Sigmoid colon (tissue), 7 donors: ENCODE measurements at places on chromosomes 7 and 10. TPM values are rescaled to one million over a fixed set of nuclear protein-coding genes. Genes with fewer than 3 reads are reported as not detected.

DNA sequence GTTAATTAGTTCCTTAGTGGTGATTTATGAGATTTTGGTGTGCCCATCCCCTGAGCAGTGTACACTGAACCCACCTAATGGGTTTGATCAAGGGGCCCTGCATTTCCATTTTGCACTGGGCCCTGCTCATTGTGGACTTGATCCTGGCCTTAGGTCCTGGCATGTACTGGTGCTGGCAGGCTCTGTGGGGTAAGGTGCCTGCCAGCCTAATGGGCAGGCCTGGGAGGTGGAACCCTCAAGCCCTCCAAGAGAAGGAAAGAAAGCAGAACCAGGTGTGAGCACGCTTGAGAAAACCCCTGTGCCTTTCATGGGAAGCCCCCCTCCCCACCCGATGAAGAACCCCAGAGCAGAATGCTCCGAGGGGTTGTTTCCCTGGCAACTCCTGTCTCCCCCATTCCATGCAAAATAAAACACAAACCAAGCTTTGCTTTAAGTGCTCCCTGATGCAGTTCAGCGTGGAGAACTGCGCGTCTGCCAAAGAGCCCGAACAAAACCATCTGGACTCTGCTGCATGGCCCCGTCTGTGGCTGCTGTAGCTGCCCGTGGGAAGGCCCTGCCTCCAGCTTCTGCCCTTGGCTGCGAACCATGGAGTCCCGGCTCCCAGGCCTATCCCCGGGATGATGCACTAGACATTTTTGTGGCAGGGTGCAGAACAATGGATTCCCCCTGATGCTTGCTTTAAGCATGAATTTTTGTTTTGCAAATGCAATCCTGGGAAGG is 123.3 kb downstream of the PRPF18 start:
- peaks cover 38% of the 10 kb centered on the region for H3K4me1 ChIP-seq
- no peaks in the 10 kb centered on the region for H3K27me3 ChIP-seq
- H3K36me3 ChIP-seq, result no peaks in the 10 kb centered on the region
- DNase-seq, result no peak

DNA sequence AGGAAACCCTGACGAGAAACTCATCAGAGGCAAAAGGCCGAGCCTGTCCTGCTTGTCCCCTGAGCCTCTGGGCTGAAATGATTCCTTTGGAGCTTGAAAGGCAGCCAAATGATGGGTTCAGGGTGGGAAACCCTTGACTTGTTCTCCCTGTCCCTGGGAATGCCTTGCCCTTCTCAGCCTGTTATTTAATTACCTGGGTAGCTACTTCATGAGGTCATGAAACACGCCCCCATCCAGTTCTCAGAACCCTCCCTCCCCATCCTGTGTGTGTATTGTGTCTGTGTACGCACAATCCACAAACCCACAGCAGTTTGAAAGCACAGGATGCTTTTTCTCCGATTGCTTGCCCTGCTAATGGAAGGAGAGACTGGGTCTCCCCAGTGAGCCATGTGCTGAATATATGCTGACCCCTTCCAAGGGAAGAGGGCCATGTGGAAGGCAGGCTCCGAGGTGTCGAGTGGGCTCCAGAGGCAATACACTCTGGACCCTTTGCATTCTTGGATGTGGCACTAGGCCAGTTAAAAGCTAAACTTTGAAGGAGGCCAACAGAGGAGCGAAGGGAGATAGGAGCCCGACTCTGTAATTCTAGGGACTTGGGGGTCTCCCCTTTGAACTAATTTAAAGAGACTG is 10.6 kb downstream of the DUSP5 start:
- H3K27me3 ChIP-seq, result no peaks in the 10 kb centered on the region
- peak overlapping the region; percentile 17 for H3K27ac ChIP-seq

DNA sequence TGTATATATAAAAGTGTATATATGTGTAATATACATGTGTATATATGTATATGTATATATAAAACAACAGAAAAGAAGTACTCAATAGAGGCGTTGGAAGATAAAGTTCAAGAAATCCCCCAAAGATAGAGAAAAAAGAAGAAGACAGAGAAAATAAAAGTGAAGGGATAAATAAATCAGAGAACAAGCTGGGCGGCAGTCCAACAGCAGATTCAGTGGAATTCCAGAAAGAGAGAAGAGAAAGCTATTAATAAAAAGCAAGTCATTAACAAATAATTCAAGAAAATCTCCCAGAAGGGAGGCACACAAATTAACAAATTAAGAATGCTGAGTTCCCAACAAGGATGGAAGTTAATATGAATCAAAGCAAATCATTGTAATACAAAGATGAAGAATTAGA is 59.3 kb upstream of the RNF148 start:
- no peaks in the 10 kb centered on the region for H3K4me1 ChIP-seq
- H3K27ac ChIP-seq, result no peak overlapping the region
- no peaks in the 10 kb centered on the region for H3K36me3 ChIP-seq
- H3K27me3 ChIP-seq, result no peaks in the 10 kb centered on the region
- no peak overlapping the region for H3K4me3 ChIP-seq
- no peak for DNase-seq

Gene CYP2C8
- total RNA-seq, result not detected

GRCh38 chr7:123643495-123644441 is 11.9 kb upstream of the LMOD2 start:
- no peaks in the 10 kb centered on the region for H3K27me3 ChIP-seq
- H3K4me1 ChIP-seq, result peaks cover 17% of the 10 kb centered on the region
- no peaks in the 10 kb centered on the region for H3K36me3 ChIP-seq

Gene ADCY1
- total RNA-seq, result 0.55 TPM

- no peak overlapping the region for H3K4me3 ChIP-seq
- no peaks in the 10 kb centered on the region for H3K27me3 ChIP-seq
- no peak overlapping the region for H3K27ac ChIP-seq
- no peaks in the 10 kb centered on the region for H3K4me1 ChIP-seq
- no peak for DNase-seq
- no peaks in the 10 kb centered on the region for H3K36me3 ChIP-seq
These were observed 139.3 kb upstream of the ODAD2 start for GRCh38 chr10:28137907-28138880.

DNA sequence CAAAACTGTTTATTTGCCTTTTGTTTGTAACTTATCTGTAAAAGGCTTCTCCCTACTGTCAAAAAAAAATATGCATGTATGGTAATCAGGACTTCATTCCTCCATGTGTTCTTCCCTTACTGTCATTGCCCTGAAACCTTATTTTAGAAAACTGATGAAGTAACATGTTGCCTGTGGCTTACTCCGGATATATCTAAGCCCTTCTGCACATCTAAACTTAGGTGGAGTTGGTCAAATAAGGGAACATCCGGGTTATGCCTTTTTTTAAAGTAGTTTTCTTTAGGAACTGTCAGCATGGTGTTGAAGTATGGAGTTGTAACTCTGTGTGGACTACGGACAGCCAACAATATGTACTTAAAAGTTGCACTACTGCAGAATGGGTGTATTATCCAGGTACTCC is 6.2 kb downstream of the SAR1A start:
- H3K36me3 ChIP-seq, result no peaks in the 10 kb centered on the region
- no peak overlapping the region for H3K27ac ChIP-seq
- no peak overlapping the region for H3K4me3 ChIP-seq
- no peaks in the 10 kb centered on the region for H3K27me3 ChIP-seq
- no peak for DNase-seq

Gene NRCAM
- 1.8 TPM for total RNA-seq

- peaks cover 12% of the 10 kb centered on the region for H3K4me1 ChIP-seq
- H3K27ac ChIP-seq, result no peak overlapping the region
- H3K4me3 ChIP-seq, result no peak overlapping the region
- DNase-seq, result no peak
These were observed 29.3 kb upstream of the CCL24 start for GRCh38 chr7:75842836-75843446.

Gene LLCFC1
- total RNA-seq, result not detected

DNA sequence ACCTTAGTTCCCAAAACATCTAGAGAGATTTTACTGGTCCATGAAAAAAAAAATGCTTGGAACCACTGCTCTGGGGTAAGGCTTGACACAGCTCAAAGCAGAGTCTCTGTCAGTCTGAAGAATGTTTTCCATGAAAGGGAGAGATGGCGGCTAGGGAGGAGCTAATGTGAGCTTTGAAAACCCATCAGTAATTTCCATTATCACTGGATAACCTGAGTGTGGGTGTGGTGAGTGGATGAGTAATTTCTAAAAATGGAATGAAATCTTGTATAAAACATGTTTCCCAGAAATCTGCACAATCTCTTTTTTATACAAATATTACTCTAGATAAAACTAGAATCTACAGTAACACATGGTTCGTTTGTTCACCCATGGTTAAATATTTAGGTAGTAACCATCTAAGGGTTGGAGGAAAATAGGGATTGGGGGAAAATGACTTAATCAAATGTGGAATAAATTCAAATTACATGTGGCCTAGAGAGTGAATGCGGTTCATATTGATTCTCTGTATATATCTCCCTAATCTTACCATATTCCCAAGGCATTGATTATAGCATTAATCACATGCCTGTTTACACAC is 289.4 kb downstream of the RNLS start:
- no peaks in the 10 kb centered on the region for H3K27me3 ChIP-seq
- no peak for DNase-seq
- H3K4me3 ChIP-seq, result no peak overlapping the region
- H3K27ac ChIP-seq, result no peak overlapping the region
- H3K4me1 ChIP-seq, result no peaks in the 10 kb centered on the region

DNA sequence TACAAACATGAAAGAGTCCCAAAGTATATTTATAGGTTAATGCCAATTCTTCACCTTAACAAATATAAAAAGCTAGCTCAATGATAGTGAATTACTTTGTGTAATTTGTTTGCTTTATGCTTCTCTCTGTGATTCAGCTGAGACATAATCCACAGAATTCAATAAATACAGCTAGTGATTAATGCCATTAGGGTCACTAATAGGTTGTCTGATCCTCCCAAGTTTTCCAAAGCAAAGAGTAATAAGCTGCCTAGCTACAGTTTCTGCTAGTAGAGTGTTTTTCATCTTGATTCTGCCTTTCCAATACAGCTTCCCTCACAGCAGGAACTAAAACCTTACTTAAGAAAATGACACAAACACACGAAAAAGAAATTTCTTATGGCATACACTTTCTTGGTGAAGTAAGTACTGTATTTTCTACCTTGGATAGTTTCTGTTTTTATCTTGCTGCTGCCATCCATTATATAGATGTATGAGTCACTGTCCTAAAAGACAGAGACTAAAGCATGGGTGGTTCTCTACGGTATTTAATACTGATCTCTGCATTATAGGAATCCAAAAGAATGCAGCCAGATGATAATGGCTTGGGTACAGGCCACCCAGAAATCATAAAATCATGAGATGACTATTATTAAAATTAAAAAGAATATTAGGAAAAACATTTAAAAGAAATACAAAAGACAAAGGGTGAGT is 170.0 kb downstream of the TPK1 start:
- H3K27ac ChIP-seq, result no peak overlapping the region
- no peaks in the 10 kb centered on the region for H3K4me1 ChIP-seq
- H3K27me3 ChIP-seq, result no peaks in the 10 kb centered on the region
- H3K36me3 ChIP-seq, result no peaks in the 10 kb centered on the region

- H3K4me1 ChIP-seq, result no peaks in the 10 kb centered on the region
- no peak overlapping the region for H3K27ac ChIP-seq
- no peak overlapping the region for H3K4me3 ChIP-seq
- no peaks in the 10 kb centered on the region for H3K27me3 ChIP-seq
- no peak for DNase-seq
These were observed 16.8 kb downstream of the VWC2 start for GRCh38 chr7:49790209-49790608.

- peaks cover 6% of the 10 kb centered on the region for H3K27me3 ChIP-seq
- H3K4me3 ChIP-seq, result no peak overlapping the region
- peak; percentile 42 for DNase-seq
- no peaks in the 10 kb centered on the region for H3K4me1 ChIP-seq
These were observed 332.5 kb downstream of the PTPRN2 start for GRCh38 chr7:158255156-158255555.

Gene SPACDR
- not detected for total RNA-seq

- DNase-seq, result no peak
- H3K27ac ChIP-seq, result no peak overlapping the region
- H3K4me1 ChIP-seq, result peaks cover 23% of the 10 kb centered on the region
- no peaks in the 10 kb centered on the region for H3K27me3 ChIP-seq
- no peak overlapping the region for H3K4me3 ChIP-seq
These were observed 83.7 kb downstream of the JMJD1C start for GRCh38 chr10:63382066-63382465.

DNA sequence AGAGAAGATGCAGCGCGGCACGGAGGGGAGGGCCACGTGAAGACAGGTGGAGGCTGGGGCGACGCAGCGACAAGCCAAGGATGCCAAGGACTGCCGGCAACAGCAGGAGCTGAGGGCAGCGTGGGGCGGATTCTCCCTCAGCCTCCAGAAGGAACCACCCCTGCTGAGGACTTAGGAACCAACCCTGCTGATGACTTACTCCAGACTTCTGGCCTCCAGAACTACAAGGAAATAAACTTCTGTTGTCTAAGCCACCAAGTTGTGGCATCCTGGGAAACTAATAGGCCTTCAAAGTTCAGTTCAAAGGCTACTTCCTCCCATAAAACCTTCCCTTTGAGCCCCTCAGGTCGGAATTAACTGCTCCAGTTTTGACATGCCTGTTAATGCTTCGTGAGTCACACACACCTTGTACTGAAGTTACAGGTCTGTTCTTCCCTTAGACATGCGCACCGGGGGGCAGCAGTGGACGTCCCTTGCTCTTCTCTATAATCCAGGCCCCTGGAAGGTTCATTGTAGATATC is 88.4 kb upstream of the RHEB start:
- peaks cover 15% of the 10 kb centered on the region for H3K4me1 ChIP-seq
- H3K4me3 ChIP-seq, result no peak overlapping the region
- H3K27ac ChIP-seq, result no peak overlapping the region
- no peaks in the 10 kb centered on the region for H3K36me3 ChIP-seq

GRCh38 chr7:44967571-44968446 is 11.0 kb downstream of the MYO1G start:
- H3K27ac ChIP-seq, result no peak overlapping the region
- no peak overlapping the region for H3K4me3 ChIP-seq
- DNase-seq, result peak; percentile 63
- no peaks in the 10 kb centered on the region for H3K36me3 ChIP-seq
- H3K4me1 ChIP-seq, result no peaks in the 10 kb centered on the region

DNA sequence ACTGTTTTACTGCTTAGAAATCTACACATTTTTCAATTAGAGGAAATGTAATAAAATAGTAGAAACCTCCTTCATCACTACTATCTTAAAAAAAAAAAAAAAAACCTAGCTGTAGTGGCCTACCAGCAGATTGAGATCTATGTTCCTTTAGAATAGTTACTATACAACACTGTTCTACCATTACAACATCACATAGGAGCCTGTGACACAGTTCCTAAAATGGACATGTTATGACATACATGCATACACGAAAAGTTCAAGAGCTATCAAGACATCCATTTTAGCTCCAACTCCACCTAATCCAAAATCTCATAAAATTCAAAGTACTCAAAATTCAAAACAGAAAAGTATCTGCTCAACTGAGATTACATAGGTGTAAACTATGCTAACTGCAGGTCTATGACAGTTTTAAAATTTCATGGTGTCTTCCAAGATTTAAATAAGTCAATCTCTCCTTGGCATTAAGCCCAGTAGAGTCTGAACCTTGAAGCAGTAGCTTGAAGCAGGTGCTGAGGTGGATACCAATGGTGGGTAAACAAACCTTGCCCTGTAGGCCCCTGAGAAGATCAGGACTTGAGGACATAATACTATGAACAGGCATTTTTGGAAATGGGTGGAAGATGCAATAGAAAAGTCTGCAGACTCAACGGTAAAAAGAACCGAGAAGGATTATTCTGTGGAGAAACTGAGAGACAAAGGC is 17.0 kb downstream of the CACUL1 start:
- no peak overlapping the region for H3K4me3 ChIP-seq
- H3K4me1 ChIP-seq, result peaks cover 96% of the 10 kb centered on the region
- H3K27ac ChIP-seq, result peak overlapping the region; percentile 80
- DNase-seq, result no peak

- no peak overlapping the region for H3K27ac ChIP-seq
- no peak overlapping the region for H3K4me3 ChIP-seq
- no peaks in the 10 kb centered on the region for H3K27me3 ChIP-seq
- H3K4me1 ChIP-seq, result peaks cover 17% of the 10 kb centered on the region
These were observed 249.8 kb downstream of the AUTS2 start for GRCh38 chr7:69847921-69848612.
